ENCODE measurements at places on chromosomes 3 and 15.

- DNase-seq: no peak
Observed at GRCh38 chr15:31330836-31331235, 4.2 kb downstream of the KLF13 start.

DNA sequence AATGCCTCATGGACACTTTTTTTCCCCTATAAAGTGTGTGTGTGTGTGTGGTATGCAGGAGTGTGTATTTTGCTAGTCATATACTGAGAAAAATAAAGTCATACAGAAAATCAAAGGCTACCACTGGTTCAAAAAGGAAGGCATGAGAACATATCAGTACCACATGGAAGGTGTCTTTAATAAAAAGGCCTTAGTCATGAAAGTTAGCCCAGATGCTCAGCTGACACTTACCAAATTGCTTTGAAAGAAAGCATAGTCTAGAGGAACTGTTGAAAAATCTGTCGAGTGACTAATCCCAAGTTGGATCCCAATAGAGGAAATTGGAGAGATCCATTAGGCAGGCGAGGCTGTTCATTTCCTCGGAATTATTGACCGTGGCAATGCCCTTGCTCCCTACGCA, 432.9 kb upstream of the CFAP20DC start:
- no peak for DNase-seq

DNA sequence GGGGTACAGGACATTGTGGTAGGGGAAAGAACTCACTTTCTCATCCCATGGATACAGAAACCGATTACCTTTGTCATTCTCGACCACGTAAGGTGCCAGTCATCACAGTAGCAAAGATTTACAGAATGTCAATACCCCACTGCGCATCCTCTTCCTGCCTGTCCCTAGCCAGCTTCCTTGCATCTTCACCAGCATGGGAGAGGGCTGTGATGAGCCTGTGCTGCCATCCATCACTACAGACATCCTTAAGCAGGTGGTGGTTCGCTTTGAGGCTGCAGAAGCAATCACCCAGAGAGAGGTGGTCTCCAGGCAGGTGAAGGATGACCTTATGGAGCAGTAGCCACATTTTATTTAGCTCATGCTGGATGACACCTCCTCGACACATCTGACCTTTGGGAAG, 23.3 kb upstream of the ARIH1 start:
- DNase-seq: no peak

DNA sequence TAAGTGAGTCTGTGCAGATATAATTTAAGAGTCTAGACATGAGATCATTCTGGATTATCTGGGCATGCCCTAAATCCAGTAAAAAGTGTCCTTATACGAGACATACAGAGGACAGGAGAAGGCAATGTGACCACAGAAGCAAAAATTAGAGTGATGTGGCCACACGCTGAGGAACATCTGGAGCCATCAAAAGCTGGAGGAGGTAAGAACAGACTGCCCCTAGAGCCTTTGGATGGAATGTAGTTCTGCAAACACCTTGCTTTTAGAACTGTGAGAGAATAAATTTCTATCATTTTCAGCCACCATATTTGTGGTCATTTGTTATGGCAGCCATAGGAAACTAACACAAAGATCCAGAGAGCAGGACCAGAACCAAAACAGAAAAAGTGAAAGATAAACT, 41.0 kb downstream of the CD200 start:
- no peak for DNase-seq

Data from NCI-H69 (cell line).